T follicular helper cell (primary cell): ENCODE measurements at places on chromosomes 7 and 10.

DNA sequence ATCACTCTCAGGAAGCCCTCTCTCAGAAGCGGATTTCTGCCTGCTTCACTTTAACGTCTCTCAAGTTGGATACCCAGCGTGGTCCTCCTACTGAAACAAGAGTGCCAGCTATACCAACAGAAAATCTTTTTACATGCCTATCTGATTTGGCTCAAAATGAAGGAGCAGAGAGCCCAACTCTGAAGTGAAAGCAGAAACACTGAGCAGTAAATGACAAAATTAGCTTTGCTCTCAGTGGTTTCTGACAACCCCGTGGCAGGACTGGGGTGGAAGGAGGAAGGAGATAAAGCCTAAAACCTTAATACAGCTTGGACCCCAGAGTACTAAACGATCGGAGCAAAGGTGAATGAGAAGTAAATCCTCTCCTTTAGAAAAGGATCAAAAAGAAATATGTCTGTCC lies 25.1 kb upstream of the GPR37 start:
- DNase-seq = no peak

DNA sequence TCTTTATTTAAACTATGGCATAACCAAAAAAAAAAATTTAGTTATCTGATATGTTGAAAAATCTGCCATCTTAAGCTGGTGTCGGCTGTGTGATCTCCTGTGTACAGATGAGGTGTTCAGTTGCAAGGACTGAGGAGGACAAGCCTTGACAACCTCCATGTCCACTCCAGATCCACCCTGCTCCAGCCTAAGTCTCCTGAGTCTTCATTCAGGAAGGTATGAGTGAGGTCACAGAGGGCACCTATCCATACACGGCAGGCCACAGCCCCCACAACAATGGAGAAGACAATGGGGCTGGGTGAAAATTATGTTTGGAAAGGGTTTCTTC lies 16.1 kb downstream of the TARP start:
- no peak for DNase-seq

DNA sequence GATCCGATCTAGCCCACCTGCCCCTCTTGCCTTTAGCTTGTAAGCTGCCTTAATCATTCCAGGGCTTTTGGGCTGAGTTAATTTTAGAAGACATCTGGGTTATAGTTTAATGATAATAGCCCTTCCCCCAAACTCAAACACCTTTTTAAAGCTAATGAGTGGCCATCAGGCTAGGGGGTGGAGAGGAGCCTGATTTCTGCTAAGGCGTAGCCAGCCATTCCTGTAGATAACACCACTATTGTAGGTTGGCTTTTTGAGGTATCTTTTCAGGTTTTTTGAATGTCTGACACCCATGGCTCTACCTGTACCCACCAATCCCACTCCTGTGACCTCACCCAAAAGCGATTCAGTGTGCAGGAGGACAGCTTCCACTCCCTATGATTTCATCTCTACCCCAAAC lies 7.6 kb upstream of the SYPL1 start:
- no peak for DNase-seq

- DNase-seq = no peak
Measured at GRCh38 chr10:12848439-12849173, 152.9 kb downstream of the CCDC3 start.

GRCh38 chr7:19011212-19011611 lies 106.2 kb downstream of the TWIST1 start:
- no peak for DNase-seq

DNA sequence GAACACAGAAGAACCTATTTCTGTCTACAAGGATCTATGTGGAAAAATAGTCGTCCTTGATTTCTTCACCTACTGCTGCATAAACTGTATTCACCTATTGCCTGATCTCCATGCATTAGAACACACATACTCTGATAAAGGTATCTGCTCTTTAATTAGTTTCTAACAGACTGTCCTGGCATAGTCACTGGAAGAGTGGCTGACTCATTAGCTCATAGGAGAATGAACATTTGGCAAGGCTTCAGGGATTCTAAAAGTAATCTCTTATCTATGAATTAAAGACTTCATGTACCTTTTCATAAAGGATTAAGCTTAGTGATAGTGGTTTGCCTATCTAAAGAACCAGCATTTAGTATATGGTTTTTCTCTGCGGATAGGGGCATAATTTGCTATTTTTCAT lies 4.1 kb downstream of the NHLRC2 start:
- no peak for DNase-seq

GRCh38 chr10:60497364-60497763 lies 107.7 kb upstream of the ANK3 start:
- DNase-seq = no peak

DNA sequence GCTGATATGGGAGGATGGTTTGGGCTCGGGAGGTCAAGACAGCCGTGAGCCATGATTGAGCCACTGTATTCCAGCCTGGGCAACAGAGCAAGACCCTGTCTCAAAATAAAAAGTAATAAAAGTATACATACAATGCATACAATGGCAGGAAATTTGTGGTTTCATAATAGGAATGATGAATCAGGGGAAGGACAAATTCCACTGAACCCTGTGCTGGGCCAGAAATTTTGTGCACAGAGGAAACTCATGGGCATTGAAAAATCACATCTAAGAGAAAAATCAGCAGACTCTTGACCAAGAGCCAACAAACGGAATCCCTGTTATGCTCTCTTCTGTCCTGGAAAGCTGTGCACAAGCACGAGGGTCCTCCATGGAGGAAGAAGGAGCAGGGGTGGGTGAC lies 35.1 kb downstream of the SEM1 start:
- DNase-seq = no peak

GRCh38 chr10:3911713-3912442 lies 126.9 kb upstream of the KLF6 start:
- no peak for DNase-seq

- DNase-seq = no peak
Measured at GRCh38 chr7:46589286-46589685, 668.2 kb upstream of the IGFBP3 start.

GRCh38 chr7:30176463-30177109 lies 41.8 kb downstream of the MTURN start:
- no peak for DNase-seq

DNA sequence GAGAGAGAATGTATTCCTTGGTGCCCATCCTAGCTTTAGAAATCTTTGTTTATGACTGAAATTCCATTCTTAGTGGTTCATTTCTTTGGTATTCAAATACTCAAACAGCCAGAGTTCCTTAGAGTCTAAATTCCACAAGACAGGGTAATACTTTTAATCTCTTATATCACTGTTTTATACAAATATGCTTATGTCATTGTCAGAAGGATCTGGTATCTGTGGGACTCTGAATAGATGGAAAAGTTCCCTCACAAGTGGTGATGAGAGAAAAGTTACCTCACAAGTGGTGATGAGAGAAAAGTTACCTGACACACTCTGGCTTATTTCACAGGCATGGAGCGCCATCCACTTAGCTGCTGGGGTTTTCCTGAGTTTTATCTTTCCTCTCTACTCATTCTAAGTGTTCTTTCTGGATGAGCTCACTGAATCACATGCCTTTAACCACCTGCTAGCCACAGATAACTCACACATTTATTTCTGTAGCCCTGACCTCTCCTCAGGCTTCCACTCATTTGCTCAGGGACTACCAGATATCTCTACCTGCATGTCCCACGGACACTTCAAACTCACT lies 784.0 kb downstream of the SUGCT start:
- no peak for DNase-seq

GRCh38 chr7:108724251-108725100 lies 154.8 kb downstream of the DNAJB9 start:
- DNase-seq = no peak

DNA sequence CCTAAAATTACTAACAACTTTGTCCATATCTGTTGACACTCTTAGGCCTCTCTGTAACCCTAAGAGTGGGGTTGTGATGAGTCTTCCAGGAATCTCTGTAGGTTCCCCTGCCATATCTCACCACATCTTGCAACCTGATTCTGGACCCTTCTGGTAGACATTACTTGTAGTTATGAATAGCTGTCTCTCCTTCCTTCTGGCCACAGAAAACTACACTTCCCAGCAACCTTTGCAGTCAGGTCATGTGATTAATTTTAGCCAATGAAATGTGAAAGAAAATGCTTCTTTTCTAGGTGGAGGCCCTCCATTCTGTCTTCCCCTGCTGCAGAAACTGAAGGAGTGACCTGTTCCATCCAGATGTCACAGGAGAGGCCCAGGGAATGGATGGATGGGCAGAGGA lies 147.6 kb upstream of the AOAH start:
- no peak for DNase-seq

- no peak for DNase-seq
Measured at GRCh38 chr7:99469381-99470065, 3.2 kb upstream of the ZNF789 start.

GRCh38 chr7:17104419-17104818 lies 194.0 kb upstream of the AHR start:
- DNase-seq = no peak

GRCh38 chr10:124547647-124548168 lies 86.1 kb downstream of the LHPP start:
- no peak for DNase-seq

DNA sequence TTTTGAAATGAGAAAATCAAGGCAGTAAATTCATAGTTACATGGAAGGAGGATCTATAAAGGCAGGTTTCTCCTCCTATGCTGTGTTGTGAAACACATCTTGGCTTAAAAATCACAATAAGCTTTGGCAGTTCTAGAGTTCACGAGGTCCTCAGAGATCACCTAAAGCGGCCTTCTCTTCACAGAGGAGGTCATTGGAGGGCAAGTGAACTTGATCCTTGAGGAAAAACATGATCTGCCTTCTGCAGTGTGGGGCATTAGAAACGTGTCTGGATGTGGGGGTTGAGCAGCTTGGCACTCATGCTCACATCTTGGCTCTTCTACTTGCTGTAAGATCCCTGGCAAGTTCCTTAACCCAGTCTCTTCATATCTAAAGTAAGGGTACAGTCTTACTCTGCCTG lies 96.1 kb upstream of the BMPER start:
- DNase-seq = no peak

- no peak for DNase-seq
Measured at GRCh38 chr10:122435212-122435827, 19.1 kb upstream of the ARMS2 start.

GRCh38 chr7:7247658-7248057 lies 65.3 kb downstream of the C1GALT1 start:
- no peak for DNase-seq

DNA sequence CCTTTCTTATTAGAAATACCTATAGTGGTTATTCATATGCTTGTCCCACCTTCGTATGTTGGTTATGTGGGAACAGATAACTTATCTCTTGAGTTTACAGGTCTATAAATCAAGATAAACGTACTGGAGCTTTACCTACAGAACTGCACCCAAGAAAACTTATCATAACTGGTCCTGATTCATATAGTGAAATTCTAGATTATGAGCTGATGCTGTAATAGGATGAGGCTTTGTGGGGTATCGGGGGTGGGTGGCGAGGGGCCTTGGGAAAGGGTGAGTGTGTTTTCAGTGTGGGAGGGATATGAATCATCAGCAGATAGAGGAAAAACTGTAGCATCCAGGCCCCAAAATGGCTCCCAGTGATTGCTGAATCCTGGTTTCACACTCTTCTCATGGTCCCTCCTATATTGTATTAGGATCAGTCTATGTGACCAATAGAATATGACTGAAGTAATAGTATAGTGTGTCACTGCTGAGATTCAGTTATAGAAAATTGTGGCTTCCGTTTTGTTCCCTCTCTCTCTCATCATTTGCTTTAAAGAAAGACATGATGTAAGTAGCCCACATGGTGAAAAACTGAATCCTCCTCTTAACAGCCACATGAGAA lies 706.8 kb upstream of the LRRTM3 start:
- DNase-seq = no peak

- DNase-seq = no peak
Measured at GRCh38 chr7:118281196-118281595, 56.7 kb downstream of the ANKRD7 start.
